ENCODE measurements at places on chromosomes 13 and 19.
A peak's percentile ranks its signal among the peaks of the same experiment; 100 is the strongest.

GRCh38 chr13:24116131-24116530 lies 44.4 kb upstream of the SPATA13 start:
- no peak for DNase-seq
- peaks cover 10% of the 10 kb centered on the region for H3K27me3 ChIP-seq
- H3K4me3 ChIP-seq, result no peak overlapping the region

DNA sequence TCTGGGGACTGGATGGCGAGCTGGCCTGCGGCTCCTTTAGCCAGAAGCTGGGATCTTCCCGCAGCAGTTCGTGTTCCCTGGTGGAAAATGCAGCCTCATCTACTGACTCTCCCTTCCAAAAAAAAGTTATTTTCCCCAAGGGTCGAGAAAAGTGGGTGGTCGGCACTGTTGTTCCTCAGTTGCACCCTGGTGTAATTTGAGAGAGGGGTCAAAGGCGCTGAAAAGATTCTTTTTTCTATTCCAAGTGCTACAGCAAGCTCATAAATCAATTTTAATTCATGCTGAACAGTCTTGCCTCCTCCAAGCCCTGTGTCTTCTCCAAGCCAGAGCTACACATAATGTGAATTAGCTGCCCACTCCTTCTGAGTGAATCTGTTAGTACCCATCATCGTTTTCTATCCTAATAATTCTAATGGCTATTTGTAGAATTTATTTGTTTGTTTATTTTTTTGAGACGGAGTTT lies 774 bp downstream of the SLC25A15 start:
- no peak for DNase-seq
- peaks cover 13% of the 10 kb centered on the region for H3K36me3 ChIP-seq
- H3K27ac ChIP-seq, result peak overlapping the region; percentile 58
- peaks cover 52% of the 10 kb centered on the region for H3K4me1 ChIP-seq
- H3K27me3 ChIP-seq, result no peaks in the 10 kb centered on the region

- no peak for DNase-seq
- H3K36me3 ChIP-seq, result no peaks in the 10 kb centered on the region
- no peaks in the 10 kb centered on the region for H3K4me1 ChIP-seq
- H3K27ac ChIP-seq, result no peak overlapping the region
Measured at GRCh38 chr13:79709471-79709870, 228.5 kb downstream of the NDFIP2 start.

DNA sequence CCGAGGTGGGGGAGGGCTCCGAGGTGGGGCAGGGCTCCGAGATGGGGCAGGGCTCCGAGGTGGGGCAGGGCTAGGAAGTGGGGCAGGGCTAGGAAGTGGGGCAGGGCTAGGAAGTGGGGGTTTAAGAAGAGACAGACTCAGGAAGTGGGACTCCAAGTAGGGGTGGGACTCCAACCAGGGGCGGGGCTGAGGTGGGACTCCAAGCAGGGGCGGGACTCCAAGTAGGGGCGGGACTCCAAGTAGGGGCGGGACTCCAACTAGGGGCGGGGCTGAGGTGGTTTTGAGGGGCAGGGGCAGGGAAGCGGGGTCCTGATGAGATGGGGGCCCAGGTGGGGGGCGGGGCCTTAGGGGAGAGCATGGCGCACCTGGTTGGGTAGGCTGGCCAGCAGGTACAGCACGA lies 13.6 kb downstream of the CFD start:
- no peaks in the 10 kb centered on the region for H3K27me3 ChIP-seq
- H3K36me3 ChIP-seq, result peaks cover 3% of the 10 kb centered on the region
- peak; percentile 60 for DNase-seq
- no peak overlapping the region for H3K27ac ChIP-seq

GRCh38 chr13:48629277-48629676 lies 24.5 kb upstream of the CYSLTR2 start:
- H3K27me3 ChIP-seq, result no peaks in the 10 kb centered on the region
- no peak overlapping the region for H3K4me3 ChIP-seq
- no peaks in the 10 kb centered on the region for H3K4me1 ChIP-seq
- no peak overlapping the region for H3K27ac ChIP-seq

- peaks cover 8% of the 10 kb centered on the region for H3K4me1 ChIP-seq
- H3K27me3 ChIP-seq, result peaks cover 60% of the 10 kb centered on the region
- no peaks in the 10 kb centered on the region for H3K36me3 ChIP-seq
- H3K27ac ChIP-seq, result no peak overlapping the region
Measured at GRCh38 chr19:41219924-41220567, 1.0 kb downstream of the AXL start.

- no peaks in the 10 kb centered on the region for H3K4me1 ChIP-seq
- no peak for DNase-seq
- H3K4me3 ChIP-seq, result no peak overlapping the region
- no peak overlapping the region for H3K27ac ChIP-seq
- H3K36me3 ChIP-seq, result no peaks in the 10 kb centered on the region
- peaks cover 8% of the 10 kb centered on the region for H3K27me3 ChIP-seq
Measured at GRCh38 chr13:111046590-111047141, 68.4 kb upstream of the ARHGEF7 start.

DNA sequence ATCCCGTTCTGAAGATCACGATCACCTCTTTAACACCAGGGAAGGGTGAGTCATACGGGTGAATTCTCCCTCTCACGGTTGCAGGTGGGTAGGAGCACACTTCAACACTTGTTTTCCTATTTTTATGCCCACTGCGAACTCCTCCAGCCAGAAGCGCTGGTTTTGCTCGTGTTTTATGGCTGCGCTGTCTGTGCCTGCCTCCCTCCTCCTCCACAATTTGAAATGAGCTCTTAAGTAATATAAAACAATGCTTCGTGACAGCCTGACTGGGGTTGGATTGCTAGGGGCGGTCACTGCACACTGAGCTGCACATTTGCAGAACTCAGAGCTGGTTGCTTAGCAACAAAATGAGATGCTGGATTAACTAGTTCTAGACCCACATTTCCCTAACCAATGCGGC lies 12.9 kb downstream of the CCDC70 start:
- H3K4me3 ChIP-seq, result no peak overlapping the region
- H3K4me1 ChIP-seq, result peaks cover 10% of the 10 kb centered on the region
- H3K27me3 ChIP-seq, result peaks cover 5% of the 10 kb centered on the region
- H3K27ac ChIP-seq, result no peak overlapping the region
- H3K36me3 ChIP-seq, result no peaks in the 10 kb centered on the region
- DNase-seq, result no peak

DNA sequence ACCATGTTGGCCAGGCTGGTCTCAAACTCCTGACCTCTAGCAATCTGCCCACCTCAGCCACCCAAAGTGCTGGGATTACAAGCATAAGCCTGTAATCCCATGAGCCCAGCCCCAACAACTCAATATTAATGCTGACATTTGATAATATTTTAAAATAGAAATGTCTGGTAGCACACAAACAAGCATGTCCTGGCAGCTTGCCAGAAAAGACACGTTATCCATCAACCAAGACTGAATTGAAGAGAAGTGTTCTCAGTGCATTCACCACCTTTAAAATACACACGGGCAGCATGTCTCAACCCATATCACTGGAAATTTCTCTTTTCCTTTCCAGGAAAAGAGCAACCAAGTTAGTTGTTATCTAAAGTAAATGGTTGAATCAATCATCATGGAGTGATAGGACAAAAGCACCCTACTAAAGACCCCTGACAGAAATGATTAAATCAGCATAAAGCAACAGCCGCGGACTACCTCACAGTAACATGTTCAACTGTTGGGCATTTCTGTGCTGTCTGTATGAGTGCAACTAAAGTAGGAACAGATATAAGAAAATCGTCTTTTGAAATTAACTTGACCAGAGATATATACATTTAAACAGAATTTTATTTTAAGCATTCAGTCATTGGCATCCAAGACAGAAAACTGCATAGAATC lies 25.0 kb downstream of the LHFPL6 start:
- no peak for DNase-seq
- H3K27ac ChIP-seq, result no peak overlapping the region
- H3K4me3 ChIP-seq, result no peak overlapping the region
- H3K36me3 ChIP-seq, result no peaks in the 10 kb centered on the region

GRCh38 chr13:40084934-40085333 lies 429.5 kb downstream of the COG6 start:
- H3K4me1 ChIP-seq, result peaks cover 2% of the 10 kb centered on the region
- no peaks in the 10 kb centered on the region for H3K27me3 ChIP-seq
- H3K36me3 ChIP-seq, result peaks cover 2% of the 10 kb centered on the region
- no peak overlapping the region for H3K27ac ChIP-seq
- no peak for DNase-seq

- H3K36me3 ChIP-seq, result peaks cover 12% of the 10 kb centered on the region
- peaks cover 18% of the 10 kb centered on the region for H3K4me1 ChIP-seq
- H3K27ac ChIP-seq, result peak overlapping the region; percentile 93
- H3K27me3 ChIP-seq, result peaks cover 3% of the 10 kb centered on the region
- no peak for DNase-seq
Measured at GRCh38 chr19:40422748-40423566, 2.8 kb downstream of the SERTAD1 start.

- H3K27ac ChIP-seq, result no peak overlapping the region
- H3K4me1 ChIP-seq, result peaks cover 8% of the 10 kb centered on the region
- H3K36me3 ChIP-seq, result no peaks in the 10 kb centered on the region
- DNase-seq, result no peak
- no peak overlapping the region for H3K4me3 ChIP-seq
- peaks cover 67% of the 10 kb centered on the region for H3K27me3 ChIP-seq
Measured at GRCh38 chr13:75479102-75479740, 2.7 kb downstream of the TBC1D4 start.

DNA sequence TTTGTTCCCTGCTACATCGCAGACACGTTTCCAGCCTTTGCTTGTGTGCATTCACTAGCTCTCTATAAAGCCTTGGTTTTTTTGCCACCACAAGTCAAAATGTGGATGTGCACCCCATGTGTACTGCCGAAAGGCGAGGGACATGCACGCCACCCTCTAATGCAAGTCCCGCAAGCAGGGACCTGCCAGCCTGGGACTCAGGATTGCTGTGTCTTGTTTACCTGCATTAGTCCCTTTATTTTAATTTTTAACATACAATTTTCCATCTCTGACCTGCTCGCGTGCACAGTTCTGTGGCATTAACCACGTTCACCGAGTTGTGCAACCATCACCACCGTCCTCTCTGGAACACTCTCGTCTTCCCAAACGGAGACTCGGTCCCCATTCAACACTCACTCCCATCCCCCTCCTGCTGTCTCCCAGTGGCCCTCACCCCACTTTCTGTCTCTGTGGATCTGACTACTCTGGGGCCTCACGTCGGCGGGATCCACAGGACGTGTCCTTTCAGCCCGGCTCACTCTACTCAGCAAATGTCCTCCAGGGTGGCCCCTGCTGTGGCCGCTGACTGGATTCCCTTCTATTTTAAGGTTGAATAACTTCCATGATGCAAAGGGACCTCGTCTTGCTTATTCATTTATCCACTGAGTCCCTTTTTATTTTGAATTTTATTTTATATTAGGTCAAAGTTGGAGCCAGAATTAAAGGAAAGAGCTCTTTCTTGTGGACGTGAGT lies 58.4 kb downstream of the RASA3 start:
- H3K27me3 ChIP-seq, result no peaks in the 10 kb centered on the region
- DNase-seq, result no peak
- peaks cover 23% of the 10 kb centered on the region for H3K36me3 ChIP-seq
- peaks cover 30% of the 10 kb centered on the region for H3K4me1 ChIP-seq
- H3K4me3 ChIP-seq, result no peak overlapping the region
- peak overlapping the region; percentile 47 for H3K27ac ChIP-seq

DNA sequence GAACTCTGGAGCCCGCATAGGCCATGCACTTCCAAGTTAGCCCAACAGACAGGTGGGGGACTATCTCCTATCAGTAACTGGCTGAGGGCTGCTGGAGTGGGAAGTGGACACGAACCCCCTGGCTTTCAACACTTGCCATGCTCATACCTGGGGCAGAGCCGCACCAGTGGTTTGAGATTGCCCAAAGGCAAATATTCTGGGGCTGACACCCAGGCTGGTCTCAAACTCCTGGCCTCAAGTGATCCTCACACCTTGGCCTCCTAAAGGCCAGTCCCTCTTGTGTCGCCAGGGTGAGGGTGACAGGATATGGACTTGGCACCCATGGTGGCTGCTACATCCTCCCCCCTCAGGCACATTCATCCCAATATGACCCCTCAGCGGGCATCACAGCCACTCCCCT lies 13.1 kb downstream of the NFKBID start:
- H3K36me3 ChIP-seq, result peaks cover 47% of the 10 kb centered on the region
- no peak overlapping the region for H3K4me3 ChIP-seq
- H3K27me3 ChIP-seq, result no peaks in the 10 kb centered on the region

GRCh38 chr13:106302011-106302410 lies 233.5 kb downstream of the EFNB2 start:
- DNase-seq, result no peak
- H3K4me1 ChIP-seq, result no peaks in the 10 kb centered on the region
- peaks cover 3% of the 10 kb centered on the region for H3K27me3 ChIP-seq
- no peaks in the 10 kb centered on the region for H3K36me3 ChIP-seq

DNA sequence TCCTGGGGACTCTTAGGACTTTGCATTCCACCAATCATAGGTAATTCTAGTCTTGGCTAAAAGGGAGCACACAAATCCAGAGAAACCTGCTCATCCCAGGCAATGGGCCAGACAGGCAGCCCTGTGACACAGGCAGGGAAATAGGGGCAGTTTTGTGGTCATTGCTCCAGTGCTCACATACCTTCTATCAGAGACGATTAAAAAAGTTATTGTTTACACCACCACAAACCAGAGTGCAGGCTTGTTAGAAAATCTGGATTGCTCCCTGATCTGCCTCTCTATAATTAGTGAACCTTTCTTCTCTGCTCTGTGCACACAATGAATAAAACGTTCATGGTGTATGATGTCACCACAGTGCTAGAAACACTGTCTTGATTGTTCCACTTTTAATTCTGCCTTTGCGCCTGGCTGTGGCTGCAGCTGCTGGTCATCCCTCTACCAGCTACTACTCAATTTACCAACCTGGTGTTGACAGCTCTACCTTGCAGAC lies 121.6 kb upstream of the SPATA13 start:
- no peak overlapping the region for H3K4me3 ChIP-seq
- H3K27me3 ChIP-seq, result peaks cover 10% of the 10 kb centered on the region
- H3K27ac ChIP-seq, result no peak overlapping the region
- H3K36me3 ChIP-seq, result no peaks in the 10 kb centered on the region
- peaks cover 7% of the 10 kb centered on the region for H3K4me1 ChIP-seq
- DNase-seq, result no peak

DNA sequence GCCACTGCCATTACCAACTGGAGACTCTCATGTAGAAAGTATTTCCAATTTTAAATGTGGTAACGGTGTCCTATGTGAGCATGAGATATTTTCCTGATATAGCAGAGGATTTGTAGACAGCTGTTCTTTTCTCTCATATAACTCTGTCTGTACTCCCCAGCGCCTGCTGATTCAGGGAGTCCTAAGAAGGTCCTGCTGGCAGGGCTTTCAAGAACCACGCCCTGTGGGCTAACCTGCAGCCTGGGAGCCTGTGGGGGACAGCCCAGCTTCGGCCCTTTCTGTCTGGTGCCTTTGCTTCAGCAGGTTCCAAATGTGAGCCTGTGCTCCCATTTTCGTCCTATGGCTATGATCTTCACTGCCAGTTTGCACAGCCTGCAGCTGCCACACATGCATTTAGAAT lies 316.8 kb downstream of the ATP8A2 start:
- H3K4me3 ChIP-seq, result no peak overlapping the region
- H3K4me1 ChIP-seq, result no peaks in the 10 kb centered on the region
- DNase-seq, result no peak
- no peaks in the 10 kb centered on the region for H3K36me3 ChIP-seq

DNA sequence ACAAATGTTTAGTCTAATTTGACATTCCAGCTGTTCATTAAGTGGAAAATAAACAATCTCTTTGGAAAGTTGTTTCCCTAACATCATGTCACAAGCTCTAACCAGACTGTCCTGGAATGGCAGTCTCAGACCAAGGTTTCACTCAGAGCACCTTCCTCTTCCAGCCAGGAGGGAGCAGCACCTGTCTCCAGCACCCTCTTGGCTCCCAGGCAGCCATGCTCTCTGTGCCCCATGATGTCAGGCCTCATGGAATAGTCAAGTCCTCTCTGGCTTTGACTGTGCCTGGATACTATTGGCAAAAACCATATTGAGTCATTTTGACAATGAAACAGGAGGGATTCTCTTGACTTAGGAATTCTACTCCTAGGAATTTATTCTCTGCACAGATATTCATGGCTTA lies 171.4 kb downstream of the OXGR1 start:
- no peaks in the 10 kb centered on the region for H3K4me1 ChIP-seq
- H3K27me3 ChIP-seq, result no peaks in the 10 kb centered on the region
- no peaks in the 10 kb centered on the region for H3K36me3 ChIP-seq
- no peak for DNase-seq
